ENCODE measurements at places on chromosomes 2 and 18.

DNA sequence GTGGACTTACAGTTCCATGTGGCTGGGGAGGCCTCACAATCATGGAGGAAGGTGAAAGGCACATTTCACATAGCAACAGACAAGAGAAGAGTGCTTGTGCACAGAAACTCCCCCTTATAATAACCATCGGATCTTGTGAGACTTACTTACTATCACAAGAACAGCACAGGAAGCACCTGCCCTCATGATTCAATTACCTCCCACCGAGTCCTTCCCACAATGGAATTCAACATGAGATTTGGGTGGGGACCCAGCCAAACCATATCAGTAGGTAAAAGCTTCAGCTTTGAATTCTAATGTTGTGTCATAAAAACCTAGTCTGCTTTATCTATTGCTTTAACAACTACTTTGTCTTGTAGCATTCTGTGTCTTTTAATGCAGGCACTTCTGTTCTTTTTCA lies 140.4 kb upstream of the PIK3C3 start:
- DNase-seq, result no peak
- no peak overlapping the region for H3K4me3 ChIP-seq
- no peak overlapping the region for H3K27ac ChIP-seq
- H3K27me3 ChIP-seq, result no peaks in the 10 kb centered on the region
- H3K4me1 ChIP-seq, result no peaks in the 10 kb centered on the region

DNA sequence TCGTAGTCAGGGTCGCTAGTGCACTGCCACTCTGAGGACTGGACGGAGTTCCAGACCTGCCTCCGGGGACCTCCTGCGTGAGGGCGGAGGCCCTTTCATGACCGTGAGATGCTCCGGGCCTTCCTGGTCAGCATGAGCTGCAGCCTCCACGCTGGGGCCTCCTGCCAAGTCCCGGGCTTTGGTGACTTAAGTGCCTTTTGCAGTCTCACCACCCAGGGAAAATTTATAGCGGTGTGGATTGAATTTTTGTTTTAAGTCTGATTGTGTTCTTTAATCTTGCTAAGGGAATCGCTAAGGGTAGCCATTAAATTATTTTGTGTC lies 33.6 kb downstream of the CHRNA1 start:
- H3K36me3 ChIP-seq, result no peaks in the 10 kb centered on the region
- peak overlapping the region; percentile 63 for H3K4me3 ChIP-seq
- H3K4me1 ChIP-seq, result peaks cover 12% of the 10 kb centered on the region
- DNase-seq, result no peak

DNA sequence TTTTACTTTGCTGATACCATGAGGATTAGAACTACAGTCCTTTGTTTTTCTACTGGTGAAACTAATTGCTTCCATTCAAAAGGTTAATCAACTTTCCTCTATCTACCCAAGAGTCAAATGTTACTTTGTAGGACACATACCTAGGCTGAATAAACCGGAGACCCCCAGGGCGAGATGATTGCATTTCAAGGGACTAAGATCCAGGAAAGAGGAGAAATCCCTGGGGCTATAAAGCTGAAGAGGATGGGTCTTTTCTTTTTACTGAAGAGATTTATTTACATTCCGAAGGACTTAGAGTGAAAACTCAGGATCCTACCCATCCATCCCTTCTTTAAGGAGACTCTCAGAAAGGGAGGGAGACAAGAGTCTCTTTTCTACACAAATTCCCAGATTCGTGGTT lies 331.9 kb downstream of the CDH19 start:
- no peak overlapping the region for H3K27ac ChIP-seq
- H3K4me1 ChIP-seq, result no peaks in the 10 kb centered on the region
- no peaks in the 10 kb centered on the region for H3K27me3 ChIP-seq
- DNase-seq, result no peak

DNA sequence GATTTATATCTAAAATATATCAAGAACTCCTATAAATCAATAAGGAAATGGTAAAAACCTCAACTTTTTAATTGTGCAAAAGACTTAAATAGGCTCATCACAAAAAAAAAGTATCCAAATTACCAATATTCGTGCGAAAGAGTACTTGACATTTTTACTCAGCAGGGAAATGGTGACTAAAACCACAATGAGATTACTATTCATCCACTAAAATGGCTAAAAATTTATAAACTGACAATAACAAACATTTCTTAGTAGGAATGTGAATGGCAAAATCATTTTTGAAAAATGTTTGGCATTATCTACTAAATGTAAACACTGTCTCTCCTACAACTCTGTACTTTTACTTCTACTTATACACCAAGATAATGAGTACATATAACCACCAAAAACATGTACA lies 184.8 kb upstream of the RND3 start:
- no peaks in the 10 kb centered on the region for H3K4me1 ChIP-seq
- DNase-seq, result no peak
- no peaks in the 10 kb centered on the region for H3K27me3 ChIP-seq
- no peaks in the 10 kb centered on the region for H3K36me3 ChIP-seq

GRCh38 chr2:236616624-236617023 lies 47.0 kb downstream of the ACKR3 start:
- no peak for DNase-seq
- H3K27ac ChIP-seq, result no peak overlapping the region
- no peaks in the 10 kb centered on the region for H3K27me3 ChIP-seq
- no peak overlapping the region for H3K4me3 ChIP-seq
- H3K36me3 ChIP-seq, result no peaks in the 10 kb centered on the region
- peaks cover 6% of the 10 kb centered on the region for H3K4me1 ChIP-seq

DNA sequence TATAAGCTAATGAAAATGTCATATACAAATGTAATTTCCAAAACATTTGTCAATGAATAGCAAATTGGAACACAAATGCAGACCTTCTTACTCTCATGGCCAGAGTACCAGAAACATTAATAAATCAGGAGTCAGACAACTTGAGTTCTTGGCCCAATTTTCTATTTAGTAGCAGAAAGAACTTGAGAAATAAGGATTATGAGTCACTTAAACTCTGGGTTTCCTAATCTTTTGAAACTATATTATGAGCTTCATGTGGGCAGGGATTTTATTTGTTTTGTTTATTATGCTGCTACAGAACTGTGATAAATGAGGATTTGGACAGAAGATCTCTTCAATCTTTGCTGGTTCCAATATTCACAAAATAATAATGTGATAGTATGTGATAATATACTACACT lies 686.7 kb downstream of the NR4A2 start:
- no peaks in the 10 kb centered on the region for H3K36me3 ChIP-seq
- H3K4me1 ChIP-seq, result no peaks in the 10 kb centered on the region
- no peaks in the 10 kb centered on the region for H3K27me3 ChIP-seq

DNA sequence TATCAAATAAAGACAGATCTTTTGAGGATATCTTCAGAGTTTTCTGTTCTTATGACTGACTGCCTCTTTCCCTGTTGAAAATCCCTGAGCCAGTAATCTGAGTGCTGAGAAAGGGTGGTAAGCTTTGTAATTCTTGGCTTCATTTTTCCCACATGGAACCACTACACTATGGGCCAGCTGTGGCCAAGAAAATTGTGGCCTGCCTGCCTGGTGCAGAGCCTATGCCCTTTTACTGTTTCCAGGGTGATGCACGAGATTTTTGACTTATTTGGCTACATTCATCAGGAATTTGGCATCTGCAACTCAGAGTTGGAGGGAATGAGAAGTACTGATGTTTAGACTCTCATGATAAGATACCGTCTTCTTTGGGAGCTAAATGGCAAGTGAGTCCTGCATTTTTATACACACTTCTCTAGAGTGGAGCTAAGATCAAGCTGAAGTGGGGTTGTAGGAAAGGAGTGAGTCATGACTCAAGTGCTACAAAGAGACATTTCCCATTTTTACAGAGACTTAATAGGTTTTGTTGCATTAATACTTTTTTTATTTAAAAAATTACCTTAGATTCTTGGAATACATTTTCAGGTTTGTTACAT lies 328.2 kb upstream of the CDH7 start:
- DNase-seq, result no peak
- H3K36me3 ChIP-seq, result no peaks in the 10 kb centered on the region
- no peaks in the 10 kb centered on the region for H3K27me3 ChIP-seq

DNA sequence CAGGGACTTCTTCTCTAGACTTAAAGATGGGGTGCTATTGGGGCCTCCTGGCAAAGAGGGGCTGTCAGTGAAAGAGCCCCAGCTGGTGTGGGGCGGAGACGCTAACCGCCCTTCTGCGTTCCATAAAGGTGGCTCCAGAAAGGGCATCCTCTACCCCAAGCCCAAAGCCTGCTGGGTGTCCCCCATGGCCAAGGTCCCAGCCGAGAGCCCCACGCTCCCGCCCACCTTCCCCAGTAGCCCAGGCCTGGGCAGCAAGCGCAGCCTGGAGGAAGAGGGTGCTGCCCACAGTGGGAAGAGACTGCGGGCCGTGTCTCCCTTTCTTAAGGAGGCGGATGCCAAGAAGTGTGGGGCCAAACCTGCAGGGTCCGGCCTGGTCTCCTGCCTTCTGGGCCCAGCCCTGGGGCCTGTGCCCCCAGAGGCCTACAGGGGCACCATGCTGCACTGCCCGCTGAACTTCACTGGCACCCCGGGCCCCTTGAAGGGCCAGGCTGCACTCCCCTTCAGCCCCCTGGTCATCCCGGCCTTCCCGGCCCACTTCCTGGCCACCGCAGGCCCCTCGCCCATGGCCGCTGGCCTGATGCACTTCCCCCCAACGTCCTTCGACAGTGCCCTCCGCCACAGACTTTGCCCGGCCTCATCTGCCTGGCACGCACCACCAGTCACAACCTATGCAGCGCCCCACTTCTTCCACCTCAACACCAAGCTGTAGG lies 15.2 kb downstream of the ARID5A start:
- H3K4me3 ChIP-seq, result no peak overlapping the region
- DNase-seq, result no peak
- H3K27me3 ChIP-seq, result no peaks in the 10 kb centered on the region
- H3K27ac ChIP-seq, result no peak overlapping the region
- peaks cover 12% of the 10 kb centered on the region for H3K4me1 ChIP-seq
- peaks cover 52% of the 10 kb centered on the region for H3K36me3 ChIP-seq

DNA sequence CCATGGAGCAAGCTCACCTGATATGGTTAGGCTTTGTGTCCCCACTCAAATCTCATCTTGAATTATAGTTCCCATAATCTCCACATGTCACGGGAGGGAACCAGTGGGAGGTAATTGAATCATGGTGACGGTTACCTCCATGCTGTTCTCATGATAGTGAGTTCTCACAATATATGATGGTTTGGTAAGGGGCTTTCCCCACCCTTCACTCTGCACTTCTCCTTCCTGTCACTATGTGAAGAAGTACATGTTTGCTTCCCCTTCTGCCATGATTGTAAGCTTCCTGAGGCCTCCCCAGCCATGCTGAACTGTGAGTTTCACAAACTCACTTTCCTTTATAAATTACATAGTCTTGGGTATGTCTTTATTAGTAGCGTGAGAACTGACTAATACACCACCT lies 435.7 kb upstream of the ID2 start:
- DNase-seq, result no peak
- no peaks in the 10 kb centered on the region for H3K36me3 ChIP-seq
- H3K4me1 ChIP-seq, result peaks cover 45% of the 10 kb centered on the region
- no peak overlapping the region for H3K4me3 ChIP-seq

DNA sequence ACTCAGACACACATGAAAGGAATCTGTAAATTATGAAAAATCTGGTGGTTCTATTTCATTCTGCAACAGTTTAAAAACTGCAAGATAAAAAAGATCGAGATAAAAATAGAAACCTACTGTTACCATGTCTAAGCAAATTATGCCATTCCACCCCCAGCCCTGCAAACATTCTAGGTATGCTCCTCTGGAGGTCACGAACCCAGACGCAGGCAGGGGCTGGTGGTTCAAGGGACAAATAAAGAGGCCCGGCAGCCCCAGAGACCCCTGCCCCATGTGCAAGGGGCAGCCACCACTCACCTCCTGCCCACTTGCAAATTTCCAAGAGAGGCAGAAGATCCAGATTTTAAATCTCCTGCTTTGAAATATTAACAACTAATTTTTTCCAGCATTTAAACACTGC lies 210.5 kb downstream of the ANAPC1 start:
- H3K27me3 ChIP-seq, result no peaks in the 10 kb centered on the region
- no peaks in the 10 kb centered on the region for H3K36me3 ChIP-seq
- no peak overlapping the region for H3K27ac ChIP-seq
- H3K4me1 ChIP-seq, result no peaks in the 10 kb centered on the region
- DNase-seq, result no peak

DNA sequence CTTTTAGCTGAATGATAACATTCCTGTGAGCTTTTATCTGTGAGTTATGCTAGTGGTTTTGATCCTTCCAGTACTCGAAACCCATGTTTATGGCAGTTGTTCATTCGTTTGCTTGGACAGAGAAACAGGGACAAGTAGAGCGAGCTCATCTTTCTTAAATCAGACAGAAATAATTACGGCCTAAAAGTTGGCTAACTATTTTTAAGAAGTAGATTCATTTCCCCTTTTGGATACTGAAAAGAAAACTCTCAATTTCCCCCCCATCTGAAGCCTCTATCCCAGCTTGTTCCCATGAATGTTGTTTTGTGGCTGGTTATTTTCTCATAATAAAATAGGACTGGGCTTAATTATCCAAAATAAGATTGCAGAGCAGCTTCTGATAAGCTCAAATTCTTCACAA lies 67.1 kb downstream of the ANTXR1 start:
- DNase-seq, result no peak
- no peak overlapping the region for H3K4me3 ChIP-seq
- no peaks in the 10 kb centered on the region for H3K27me3 ChIP-seq
- H3K4me1 ChIP-seq, result peaks cover 26% of the 10 kb centered on the region

All from thoracic aorta (tissue), 2 donors.